Right lung (tissue), 10 donors: ENCODE measurements at places on chromosomes 12 and 14. TPM values are rescaled to one million over a fixed set of nuclear protein-coding genes. Genes with fewer than 3 reads are reported as not detected.

Gene NANOG
- polyA plus RNA-seq: 0.18 TPM

Gene CLEC1B
- polyA plus RNA-seq: 3.0 TPM

Gene TAS2R50
- not detected for polyA plus RNA-seq

Gene AVPR1A
- polyA plus RNA-seq: 0.54 TPM

Gene GLIPR1L1
- polyA plus RNA-seq: 0.34 TPM

Gene FLRT2
- 48.0 TPM for polyA plus RNA-seq

Gene ZBTB1
- 84.0 TPM for polyA plus RNA-seq

Gene TMEM179
- 1.2 TPM for polyA plus RNA-seq

Gene NXPH4
- polyA plus RNA-seq: 0.91 TPM

Gene RNASE4
- 9.0 TPM for polyA plus RNA-seq

Gene GLI1
- 31.8 TPM for polyA plus RNA-seq

Gene PXN
- polyA plus RNA-seq: 74.2 TPM

Gene CACNA1C
- 15.2 TPM for polyA plus RNA-seq

DNA sequence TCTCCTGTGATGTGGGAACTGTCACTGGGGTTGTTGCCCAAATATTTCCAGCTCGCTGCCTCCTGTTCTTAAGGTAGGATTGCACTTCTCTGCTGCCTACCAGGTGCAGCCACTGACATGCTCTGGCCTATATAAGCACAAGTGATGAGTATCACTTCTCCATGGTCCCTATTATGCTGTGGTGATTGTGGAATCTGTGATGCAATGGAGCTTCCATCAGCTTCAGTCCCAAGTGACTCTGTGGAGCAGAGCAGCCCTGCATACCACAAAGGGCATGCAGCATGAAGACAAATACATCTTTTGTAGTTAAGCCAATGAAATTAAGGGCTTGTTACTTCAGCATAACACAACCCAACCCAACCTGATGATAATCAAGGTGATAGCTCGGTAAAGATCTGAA is 43.5 kb downstream of the CKAP4 start:
- DNase-seq: no peak

- no peak for DNase-seq
Measured at GRCh38 chr12:32229971-32230612, 123.4 kb downstream of the BICD1 start.

DNA sequence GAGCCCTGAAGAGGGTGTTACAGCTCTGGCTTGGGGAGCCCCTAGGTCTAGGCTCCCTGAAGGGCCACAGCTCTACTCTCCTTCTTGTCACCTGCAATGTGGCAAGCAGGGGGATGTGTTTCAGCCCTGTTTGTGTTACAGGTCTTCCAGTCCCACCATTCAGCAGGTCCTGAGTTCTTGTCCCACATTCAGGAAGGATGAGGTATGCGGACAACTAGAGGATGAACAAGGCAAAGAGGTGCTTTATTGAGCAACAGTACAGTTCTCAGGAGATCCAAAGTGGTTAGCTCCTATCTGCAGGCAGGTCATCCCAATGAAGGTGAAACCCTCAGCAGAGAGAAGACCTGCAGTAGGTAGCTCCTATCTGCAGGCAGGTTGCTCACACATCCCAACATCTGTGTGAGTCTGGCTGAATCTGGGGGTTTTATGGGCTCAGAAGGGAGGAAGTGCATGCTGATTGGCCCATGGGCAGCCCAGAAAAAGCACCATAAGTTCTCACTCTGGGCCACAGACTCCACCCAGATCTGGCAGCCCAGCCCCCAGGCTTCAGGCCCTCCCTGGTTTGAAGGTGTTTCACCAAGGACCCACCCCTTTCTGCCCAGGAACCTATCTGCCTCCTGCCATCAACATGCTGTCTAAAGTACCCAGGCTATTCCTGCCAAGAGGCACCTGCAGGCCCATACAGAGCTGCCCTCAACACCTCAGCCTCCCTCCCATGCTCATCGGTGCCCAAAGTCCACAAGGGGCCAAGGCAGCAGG is 98.9 kb downstream of the NUAK1 start:
- no peak for DNase-seq

GRCh38 chr12:2291182-2291832 is 238.5 kb downstream of the CACNA1C start:
- no peak for DNase-seq

- DNase-seq: no peak
Measured at GRCh38 chr14:71452987-71453386, 479.2 kb upstream of the RGS6 start.

DNA sequence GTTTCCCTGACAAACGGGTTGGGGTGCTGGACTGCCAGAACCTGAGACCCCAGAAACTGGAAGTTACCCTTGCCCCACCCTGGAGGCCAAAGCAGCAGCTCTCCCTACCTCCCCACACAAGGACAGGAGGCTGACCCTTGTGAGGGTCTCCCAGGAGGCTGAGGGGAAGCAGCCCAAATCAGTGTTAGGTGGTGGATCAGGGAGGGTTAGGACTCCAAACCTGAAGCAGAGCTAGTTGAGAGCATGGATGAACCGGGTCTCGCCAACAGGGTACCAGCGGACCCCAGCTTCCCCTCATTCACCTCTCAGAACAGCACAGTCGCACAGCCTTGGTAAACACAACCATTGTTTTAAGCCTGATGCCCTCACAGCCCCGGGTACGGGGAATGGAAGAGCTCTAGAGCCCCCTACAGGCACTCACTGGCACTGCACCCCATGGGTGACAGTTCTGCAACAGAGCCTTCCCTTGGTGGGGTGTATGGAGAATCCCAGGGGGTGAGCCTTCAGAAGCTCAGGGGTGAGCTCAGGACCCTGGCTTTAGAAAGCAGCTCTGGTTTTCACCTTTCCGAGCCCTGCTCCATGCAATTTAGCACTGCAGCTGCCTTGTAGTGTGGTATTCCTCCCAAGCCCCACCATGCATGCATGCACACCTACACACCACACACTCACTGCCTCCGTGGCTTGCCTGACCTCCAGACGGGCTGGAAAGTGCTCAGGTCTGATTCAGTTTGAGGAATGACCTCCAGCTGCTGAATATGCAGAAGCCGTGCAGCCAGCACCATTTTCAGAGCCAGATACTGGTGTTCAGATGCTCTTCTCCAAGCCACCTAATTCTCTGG is 11.2 kb downstream of the ESRRB start:
- peak; percentile 62 for DNase-seq

DNA sequence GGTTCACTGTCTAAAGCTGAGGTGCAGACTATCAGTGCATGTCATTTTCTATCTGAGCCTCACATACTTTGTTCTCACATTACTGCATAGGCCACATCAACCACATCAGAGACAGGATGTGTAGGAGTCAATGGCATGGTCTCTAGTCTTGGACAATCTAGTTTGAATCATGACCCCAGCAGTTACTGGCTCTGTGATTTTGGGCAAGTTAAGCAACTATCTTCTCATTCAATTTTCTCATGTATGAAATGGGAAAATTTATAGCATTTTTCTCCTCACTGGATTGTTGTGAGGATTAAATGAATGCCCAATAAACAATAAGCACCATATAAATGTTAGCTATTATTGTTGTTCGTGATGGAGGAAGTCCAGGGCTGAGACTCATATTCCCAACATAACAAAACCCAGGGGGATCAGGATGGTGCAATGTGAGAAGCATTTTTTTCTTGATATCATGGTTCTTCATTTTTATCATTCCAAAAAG is 432.6 kb downstream of the LRIG3 start:
- no peak for DNase-seq

- no peak for DNase-seq
Measured at GRCh38 chr12:32126720-32127119, 20.1 kb downstream of the BICD1 start.

GRCh38 chr12:100128512-100128908 is 14.2 kb downstream of the BLTP3B start:
- no peak for DNase-seq

DNA sequence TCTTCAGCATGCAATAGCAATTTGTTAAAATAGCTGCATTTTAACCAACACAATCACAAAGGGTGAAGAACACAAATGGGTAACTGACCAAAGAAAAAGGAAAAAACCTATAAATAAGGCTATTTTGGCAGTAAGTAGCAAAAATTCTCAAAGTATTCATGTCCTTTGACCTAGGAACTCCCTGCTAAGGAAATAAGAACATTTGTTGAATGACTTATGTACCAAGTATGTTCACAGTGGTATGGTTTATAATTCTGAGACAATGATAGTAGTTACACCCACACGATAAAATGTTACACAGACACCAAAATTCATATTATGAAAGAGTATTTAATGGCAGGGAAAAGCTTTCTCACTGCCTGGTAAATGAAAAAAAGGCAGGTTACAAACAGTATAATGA is 16.9 kb downstream of the CCDC88C start:
- DNase-seq: no peak

DNA sequence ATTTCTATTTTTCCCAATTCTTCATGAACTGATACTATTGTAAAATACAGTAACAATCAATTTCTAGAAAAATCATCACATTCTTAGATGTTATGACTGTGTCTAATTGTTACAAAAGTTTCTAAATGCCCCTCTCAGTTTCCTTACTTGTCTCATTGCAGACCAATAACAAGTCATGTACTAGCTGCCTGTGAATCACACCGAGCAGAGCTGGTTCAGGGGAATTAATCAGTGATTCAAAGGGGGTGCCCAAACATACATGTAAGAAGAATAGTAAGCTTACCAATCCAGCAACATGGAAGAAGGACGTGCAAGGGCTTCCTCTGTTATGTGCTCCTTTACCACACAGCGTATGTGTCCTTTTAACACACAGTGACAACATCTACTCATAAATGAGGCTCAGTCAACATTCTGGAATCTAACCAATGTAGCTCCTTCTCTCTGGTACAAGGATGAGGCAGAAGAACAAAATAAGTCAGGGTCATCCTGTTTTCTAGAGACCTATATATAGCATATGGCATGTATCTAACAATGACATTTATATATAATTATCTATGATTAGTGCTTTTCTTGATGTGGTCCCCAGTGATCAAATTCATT is 126.4 kb downstream of the SCN8A start:
- no peak for DNase-seq

DNA sequence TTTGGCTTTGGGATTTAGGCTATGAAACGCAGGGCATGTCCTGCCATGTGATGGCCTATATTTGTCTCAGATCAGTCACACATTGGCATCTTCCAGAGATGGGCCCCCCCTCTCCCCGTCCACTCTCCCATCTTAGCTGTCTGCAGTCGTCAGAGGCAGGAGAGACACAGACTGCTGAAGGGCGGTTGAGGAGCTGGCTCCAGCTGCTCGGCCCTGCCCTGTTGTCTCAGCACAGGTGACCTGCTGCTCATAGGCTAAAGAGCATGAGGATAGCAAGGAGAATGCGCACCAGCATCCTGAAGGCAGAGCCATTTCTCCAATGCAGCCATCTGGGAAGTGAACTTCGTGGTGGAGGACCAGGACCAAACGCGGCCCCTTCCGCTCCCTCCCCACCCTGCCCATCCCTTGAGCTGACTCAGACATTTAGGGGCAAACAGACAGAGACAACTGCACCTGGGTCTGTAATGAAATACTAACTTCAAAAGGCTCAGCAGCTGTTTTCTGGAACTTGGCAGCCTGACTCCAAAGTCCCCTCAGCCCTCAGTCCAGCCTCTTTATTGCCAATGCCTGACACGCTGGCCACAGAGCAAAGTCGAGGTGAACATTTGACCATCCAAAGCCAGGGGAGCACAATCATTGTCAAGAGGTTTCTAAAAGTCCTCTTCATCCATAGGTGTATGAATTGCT is 22.3 kb downstream of the FZD10 start:
- DNase-seq: no peak

DNA sequence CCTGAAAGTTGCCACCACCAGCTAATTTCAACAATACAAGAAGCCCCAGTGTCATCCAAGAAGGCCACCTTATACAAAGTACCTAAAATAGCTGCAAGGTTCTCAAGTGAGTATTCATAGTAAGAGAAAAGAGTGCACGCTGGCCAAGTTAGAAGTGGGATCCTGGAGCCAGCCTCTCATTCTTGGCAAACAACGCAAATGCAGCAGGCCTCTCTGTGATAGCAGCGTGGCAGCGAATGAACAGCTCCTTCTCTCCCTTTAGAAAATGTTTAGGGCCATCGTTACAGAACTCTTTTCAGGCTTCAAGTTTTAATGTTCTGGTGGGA is 78.0 kb upstream of the IFNG-AS1 start:
- peak; percentile 28 for DNase-seq

DNA sequence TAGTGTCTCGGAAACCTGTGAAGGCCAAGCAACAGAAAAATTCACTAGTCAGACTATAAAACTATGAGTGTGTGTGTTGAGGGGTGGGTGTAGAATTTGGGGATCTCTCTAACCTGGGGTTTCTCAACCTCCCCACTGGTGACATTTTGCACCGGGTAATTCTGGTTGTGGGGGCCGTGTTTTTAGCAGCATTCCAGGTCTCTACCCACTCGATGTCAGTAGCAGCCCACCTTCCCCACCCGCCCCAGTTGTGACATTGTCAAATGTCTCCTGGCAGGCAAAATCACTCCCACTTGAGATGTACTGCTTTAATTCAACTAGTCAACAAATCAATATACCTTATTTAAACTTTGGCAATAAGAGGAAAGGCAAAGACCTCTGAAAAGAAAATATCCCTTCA is 4.1 kb downstream of the GCN1 start:
- no peak for DNase-seq

DNA sequence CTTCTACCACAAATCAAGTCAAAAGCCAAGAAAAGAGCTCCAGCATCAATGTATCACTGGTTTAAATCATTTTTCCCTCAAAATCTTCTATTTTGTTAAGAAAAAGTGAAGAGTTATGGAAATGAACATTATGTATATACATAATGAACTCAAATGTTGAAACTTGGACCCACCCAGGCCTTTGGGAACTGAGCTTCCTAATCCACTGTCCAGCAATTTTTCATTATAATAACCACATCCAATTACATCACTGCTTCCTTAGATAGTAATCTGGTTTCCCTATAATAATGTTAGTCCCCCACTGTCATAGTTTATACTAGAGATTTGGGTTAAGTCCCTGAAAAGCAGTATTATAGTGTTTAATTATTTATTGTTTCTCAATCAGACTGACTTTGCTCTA is 170.9 kb downstream of the PIK3C2G start:
- DNase-seq: no peak

- peak; percentile 12 for DNase-seq
Measured at GRCh38 chr14:38737686-38738407, 365.2 kb downstream of the SEC23A start.

DNA sequence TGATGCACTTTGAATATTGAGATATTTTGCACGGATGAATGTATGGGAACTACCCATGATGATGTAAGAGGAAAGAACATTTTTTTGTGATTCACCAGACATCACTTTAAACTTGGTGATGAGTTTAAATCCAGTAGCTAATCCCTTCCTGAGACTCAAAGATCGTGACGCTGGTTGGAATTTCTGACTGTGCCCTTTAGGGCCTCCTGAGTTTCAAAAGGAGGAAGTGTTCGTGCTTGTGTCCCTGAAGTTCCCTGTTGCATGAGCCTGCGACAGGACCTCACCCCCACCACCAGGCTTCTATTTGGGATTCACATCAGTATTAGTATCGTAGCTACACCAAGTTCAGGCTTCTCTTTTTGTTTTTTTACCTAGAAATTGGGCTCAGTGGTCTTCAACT is 18.6 kb upstream of the RIN3 start:
- no peak for DNase-seq

DNA sequence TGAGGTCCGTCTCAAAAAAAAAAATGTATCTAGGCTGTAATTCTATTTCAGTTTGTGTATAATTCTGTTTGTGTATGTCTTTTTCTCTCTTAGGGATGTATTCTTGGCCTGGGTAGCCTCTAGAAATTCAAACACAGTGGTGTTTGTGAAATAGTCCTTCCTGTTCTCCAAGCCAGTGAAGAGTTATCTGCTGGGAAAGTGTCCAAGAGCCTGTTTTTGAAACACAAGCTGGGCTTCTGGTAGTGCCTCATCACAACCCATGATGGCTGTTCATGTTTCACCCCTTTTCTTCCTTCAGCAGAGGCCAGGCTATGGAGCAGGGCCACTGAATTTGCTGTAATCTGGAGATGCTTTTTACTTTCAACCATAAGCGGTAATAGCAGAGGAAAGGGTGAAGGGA is 14.7 kb downstream of the METTL3 start:
- no peak for DNase-seq
